ENCODE measurements at places on chromosomes 5 and 9.

GRCh38 chr9:111482694-111483438 is 1.3 kb downstream of the ECPAS start:
- DNase-seq = peak; percentile 40

GRCh38 chr5:171264843-171265242 is 44.2 kb upstream of the TLX3 start:
- no peak for DNase-seq

- no peak for DNase-seq
These were observed 43.6 kb upstream of the FAM81B start for GRCh38 chr5:95347506-95348120.

DNA sequence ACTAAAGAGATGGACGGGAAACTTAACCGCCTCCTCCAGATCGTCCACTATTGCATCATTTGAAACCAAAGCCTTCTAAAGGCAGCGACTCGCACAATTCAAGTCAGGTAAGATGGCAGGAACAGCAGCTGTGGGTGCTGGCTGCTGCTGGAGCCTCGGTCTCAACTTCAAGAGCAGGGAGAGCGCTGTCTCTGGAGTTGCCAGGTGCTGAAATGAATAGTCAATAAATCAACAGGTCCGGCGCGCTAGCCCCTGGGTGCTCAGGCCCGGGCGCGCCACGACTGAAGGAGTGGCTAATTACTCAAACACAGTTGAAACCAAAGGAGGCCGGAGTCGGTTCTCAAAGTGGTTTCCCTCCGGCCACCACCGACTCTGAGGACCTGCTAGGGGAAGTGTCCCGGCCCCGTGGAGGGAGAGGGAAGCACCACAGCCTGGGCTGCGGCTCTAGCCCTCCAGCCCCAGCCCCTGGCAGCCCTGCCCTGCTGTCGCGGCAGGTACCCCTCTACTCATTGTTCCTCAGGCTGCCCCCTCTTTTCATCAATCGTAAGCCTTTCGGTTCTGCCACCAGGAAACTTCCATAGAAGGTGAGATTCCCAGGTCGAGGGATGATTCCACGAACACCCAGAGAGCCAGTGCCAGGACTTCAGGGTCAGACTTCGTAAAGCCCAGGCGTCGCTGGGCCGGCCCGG is 804 bp downstream of the TTC39B start:
- peak; percentile 60 for DNase-seq

DNA sequence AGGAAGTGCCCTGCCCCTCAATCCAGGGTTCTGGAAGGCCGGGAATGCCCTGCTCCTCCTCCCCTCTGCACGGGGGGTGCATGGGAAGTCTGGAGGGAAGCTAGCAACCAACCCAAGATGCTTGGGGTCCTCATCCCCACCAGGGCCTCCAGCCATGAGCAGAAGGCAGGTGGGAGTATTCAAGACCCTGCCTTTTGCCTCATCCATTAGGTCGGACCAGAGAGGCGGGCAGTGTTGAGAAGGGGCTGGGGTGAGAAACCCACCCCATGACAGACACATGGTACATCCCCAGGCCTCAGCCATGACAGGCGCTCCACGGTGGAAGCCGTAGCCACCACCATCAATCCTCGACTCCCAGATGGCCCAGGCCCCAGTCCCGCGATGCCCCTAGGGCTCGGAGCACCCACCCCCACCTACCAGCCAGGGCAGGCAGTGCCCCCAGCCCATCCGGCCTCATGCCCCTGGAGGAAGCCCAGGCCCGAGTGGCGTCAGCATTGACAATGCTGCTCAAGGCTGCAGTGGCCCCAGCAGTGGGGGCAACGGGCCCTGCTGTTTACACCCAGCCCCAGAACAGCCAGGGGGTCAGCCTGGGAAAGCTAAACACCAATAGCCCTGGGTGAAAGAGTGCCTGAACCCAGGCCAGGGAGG is 8.6 kb downstream of the NR5A1 start:
- DNase-seq = no peak

DNA sequence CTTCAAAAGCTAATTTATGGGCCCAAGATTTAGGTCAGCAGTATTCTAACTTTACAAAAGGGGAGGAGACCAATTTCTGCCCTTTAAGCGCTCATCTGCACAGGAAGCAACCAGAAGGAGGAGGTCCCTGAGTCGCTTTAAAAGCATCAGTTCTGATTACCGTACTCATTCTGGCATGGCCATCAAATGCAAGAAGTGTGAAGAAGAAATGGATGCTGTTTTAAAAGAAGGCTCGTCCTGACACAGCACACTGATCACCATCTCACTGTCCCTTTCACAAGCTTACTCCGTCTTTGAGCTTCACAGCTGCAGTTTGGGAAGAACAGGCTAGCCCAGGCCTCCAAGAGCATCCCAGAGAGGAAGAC is 17.5 kb downstream of the ZNF608 start:
- DNase-seq = no peak

GRCh38 chr9:137138058-137138721 is 764 bp upstream of the GRIN1 start:
- DNase-seq = no peak

All from SHP77 treated with DMSO at 0.1 percent for 48 hours (cell line).